Testis (tissue), 5 donors: ENCODE measurements at places on chromosomes 2 and 18. TPM values are rescaled to one million over a fixed set of nuclear protein-coding genes. Genes with fewer than 3 reads are reported as not detected.
A peak's percentile ranks its signal among the peaks of the same experiment; 100 is the strongest.

DNAH7 gene
- total RNA-seq = 27.1 TPM

- H3K36me3 ChIP-seq = no peaks in the 10 kb centered on the region
- no peaks in the 10 kb centered on the region for H3K27me3 ChIP-seq
- H3K27ac ChIP-seq = no peak overlapping the region
Measured at GRCh38 chr2:68390586-68390985, 25.5 kb downstream of the PLEK start.

DLX2 gene
- 1.1 TPM for total RNA-seq

PID1 gene
- total RNA-seq = 8.1 TPM

DNA sequence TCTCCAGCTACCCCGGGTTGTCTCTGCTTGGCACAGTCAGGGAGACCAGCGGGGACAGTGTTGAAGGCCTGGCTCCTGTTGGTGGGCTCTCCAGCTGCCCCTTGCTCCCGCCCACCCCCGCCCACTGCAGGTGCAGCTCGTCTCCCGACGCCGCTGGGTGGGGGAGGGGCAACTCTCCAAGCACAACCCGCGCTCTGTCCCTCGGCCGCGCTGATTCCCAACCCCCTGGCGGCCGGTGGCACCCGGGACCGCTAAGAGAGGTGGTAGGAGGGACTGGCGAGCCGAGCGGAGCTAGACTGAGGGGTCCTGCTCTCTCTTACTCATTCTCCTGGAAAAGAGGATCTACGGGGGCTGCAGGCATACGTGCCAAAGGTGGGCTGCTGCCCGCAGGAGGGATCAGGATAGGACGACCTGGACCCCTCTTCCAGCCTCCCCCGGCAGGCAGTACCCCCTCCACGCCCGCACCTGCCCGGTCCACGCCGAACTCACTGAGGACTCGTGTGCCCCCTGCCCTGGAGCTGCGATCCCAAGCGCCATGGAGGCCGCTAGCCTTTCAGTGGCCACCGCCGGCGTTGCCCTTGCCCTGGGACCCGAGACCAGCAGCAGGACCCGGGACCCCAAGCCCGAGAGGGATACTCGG is 44.5 kb downstream of the DDX18 start:
- no peaks in the 10 kb centered on the region for H3K4me1 ChIP-seq
- peak overlapping the region; percentile 40 for H3K4me3 ChIP-seq
- DNase-seq = no peak
- no peak overlapping the region for H3K27ac ChIP-seq
